ENCODE measurements at places on chromosomes 4 and X.
A peak's percentile ranks its signal among the peaks of the same experiment; 100 is the strongest.

DNA sequence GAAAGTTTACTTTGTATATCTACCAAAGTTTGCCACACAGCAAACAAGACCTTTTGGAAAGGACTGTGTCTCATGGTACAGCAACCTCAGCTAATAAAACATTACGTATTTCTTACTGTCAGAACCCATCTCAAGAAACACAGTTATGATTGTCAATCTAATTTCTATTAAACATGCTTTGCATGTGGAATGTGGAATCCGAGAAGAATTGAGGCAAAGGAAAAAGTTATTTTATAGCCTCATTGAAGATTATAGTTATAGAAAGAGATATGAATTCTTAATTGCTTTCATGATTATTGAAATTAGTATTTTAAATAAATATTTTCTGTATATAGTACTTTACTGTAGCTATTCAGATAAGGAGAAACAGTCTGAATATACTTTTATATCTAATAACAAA is 5.4 kb downstream of the PCDH7 start:
- no peak for DNase-seq

GRCh38 chr4:8545439-8545765 is 34.8 kb upstream of the GPR78 start:
- no peak for DNase-seq

DNA sequence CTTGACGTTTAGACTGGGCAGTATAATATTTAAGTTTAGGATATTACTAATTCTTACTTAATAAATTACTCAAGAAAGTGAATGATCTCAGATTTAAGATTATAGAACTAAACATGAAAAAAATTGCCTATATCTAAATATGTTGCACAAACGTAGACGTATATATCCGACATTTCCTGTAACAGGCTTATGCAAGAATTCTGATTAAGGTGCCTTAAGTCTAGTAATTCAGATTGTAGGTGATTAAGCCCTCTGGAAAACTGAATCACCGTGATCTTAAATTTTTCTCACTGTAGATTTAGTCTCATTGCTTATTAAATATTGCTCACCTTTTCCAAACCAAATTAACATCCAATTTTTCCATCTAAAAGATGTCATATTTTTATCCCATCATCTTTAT is 24.0 kb downstream of the ATXN3L start:
- no peak for DNase-seq

DNA sequence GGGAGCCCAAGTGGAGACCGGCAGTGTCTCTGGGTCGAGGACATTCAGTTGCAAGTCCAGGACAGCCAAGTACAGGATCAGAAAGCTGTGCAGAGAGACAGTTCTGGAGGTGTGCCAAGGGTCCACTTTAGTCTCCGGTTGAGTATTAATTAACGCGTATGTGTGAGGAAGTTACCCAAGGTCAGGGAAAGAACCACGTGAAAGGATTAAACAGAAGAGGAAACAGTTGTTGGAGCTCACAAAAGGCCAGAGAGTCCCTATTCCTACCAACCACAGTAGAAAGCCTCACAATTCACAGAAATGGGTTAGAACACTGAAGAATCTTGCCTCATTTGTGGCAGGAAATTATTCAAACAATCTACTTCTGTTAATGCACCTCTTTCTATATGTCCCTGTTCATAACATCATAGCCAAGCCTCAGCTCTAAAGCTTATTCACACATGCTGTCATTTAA is 17.9 kb upstream of the NSUN7 start:
- no peak for DNase-seq

GRCh38 chrX:16711219-16711811 is 1.2 kb downstream of the CTPS2 start:
- no peak for DNase-seq

DNA sequence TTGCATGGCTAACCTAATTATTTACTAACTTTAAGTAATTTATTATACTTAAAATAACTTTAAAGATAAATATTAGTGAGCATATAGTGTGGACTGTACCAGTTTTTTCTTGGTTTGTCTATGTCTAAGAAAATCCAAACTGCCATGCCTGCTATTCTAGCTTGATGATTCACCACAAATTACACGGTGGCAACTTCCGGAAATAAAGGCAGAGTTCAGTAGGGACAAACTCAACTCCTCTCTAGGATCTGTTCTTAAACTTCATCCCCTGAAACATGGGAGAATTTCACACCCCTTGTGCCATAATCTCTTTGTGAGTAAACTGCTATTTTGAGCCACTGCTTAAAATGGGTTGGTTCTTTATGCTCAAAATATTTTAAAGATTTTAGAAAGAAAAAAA is 213.6 kb upstream of the NRK start:
- DNase-seq, result no peak

- DNase-seq, result no peak
Observed at GRCh38 chrX:87391742-87392141, 125.9 kb upstream of the KLHL4 start.

DNA sequence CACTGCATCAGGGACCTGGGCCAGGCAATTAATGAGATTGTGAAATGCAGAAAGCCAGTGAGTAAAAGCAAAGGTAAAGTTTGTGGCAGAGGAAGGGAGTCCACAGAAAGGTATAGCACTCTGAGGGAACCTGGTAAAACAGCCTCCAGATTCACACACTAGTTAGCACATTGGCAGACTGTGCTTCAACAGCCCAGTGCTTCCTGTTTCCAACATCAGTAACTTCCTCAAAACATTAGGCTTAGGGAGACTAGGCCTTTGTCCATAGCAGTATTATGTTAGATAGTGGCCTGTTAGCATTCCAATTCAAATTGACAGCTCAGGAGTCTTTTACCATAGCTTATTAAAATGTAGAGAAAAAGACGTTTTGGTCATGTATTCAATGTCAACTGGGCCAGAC is 582.6 kb upstream of the ACTRT1 start:
- DNase-seq, result no peak

- no peak for DNase-seq
Observed at GRCh38 chrX:112803060-112803459, 37.6 kb downstream of the AMOT start.

DNA sequence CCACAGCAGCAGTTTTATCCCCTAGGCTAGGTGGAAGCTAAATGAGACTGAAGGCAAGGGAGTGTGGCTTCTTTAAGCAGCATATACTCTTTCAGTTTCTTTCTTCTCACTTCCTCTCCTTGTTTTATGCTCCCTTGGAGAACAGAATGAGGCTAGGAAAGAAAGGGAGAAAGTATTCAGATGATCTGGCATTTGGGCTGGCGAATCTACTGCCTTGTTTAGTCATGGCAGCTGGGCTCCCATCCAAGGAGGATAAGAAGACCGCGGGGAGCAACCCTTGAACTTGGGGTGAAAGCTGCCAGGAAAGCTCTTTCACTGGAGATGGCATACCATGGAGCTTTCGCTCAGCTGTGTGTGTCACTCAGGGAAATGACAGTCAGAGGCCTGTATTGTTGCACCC is 72.1 kb downstream of the ARHGEF38 start:
- DNase-seq, result no peak

DNA sequence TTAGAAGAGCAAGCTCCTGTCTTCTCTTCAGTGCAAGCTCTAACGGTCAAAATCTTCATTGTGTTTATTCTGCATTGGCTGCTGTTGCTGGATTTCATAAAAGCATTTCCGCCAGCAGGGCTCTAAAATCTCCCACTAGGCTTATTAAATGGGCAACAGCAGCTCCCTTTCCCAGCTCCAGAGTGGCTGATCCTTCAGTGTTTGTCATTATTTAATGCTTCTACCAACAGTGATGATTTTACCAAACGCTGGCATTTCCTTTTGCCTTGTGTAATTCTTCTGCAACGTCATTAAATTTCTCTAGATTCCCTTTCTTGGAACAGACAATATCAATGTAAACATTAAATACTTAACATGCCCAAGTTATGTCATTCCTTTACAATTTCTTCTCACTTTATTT is 20.1 kb downstream of the SLC7A11 start:
- no peak for DNase-seq

DNA sequence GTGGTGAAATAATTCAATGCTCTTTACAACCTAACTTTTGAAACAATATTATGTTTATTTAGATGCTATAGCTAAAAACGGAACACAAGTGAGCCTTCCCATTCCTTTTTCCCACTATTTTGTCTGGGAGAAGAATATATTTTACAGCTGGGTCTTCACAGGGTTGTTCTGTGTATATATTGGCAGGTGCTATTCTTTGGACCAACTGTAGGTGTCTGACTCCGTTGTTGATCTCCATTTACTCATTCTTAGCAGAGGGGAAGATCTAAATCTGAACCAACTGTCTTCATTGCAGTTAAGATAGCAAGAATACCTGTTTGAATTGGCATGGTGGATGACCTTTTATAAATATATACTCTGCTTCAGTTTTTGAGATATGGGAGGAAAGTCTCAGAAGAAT is 257.4 kb downstream of the CFAP299 start:
- no peak for DNase-seq

GRCh38 chrX:136268051-136269048 is 17.1 kb upstream of the MAP7D3 start:
- no peak for DNase-seq

DNA sequence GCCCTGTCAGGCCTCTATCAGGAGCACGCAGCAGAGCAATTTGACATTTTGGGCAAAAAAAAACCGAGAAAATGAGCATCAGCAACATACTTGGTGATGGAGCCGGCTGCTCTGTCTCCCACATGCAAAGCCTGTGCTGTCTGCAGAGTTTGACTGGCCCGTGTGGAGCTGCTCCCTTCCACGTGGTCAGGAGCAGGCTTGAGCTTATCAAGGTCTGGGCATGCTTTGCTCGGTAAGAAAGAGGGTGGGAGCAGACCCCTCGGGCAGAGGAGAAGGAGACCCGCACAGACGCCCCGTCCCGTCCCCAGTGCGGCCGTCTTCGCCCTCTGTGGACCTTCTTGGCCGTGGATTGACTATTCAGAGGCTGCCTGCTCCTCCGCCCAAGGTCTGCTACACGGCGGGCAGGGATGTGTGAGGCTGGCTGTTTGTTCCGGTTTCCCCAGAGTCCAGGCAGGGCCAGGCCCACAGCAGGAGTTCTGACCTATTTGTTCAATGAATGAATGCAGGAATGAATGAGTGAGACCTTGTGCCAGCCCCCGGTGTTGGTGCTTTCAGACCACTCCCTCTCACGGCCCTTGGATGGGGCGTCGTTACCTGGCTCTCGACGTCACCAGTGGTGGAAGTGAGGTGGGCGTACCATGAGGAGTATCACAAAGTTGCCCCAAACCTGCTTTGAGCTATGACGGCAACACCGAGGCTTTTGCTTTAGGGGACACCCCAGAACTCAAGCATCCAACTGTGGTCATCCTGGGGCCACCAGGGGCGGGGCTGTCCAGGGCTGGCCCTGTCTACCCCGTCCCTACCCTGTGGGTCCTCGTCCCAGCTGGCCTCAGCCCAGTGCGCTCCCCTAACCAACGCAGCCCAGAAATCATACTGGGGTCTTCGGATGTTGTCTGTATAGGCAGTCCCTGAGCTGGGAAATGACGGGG is 54.7 kb upstream of the ADRA2C start:
- no peak for DNase-seq

GRCh38 chrX:109943092-109943739 is 59.7 kb upstream of the TMEM164 start:
- DNase-seq, result peak; percentile 58

GRCh38 chr4:134754301-134755019 is 552.9 kb upstream of the PABPC4L start:
- no peak for DNase-seq

DNA sequence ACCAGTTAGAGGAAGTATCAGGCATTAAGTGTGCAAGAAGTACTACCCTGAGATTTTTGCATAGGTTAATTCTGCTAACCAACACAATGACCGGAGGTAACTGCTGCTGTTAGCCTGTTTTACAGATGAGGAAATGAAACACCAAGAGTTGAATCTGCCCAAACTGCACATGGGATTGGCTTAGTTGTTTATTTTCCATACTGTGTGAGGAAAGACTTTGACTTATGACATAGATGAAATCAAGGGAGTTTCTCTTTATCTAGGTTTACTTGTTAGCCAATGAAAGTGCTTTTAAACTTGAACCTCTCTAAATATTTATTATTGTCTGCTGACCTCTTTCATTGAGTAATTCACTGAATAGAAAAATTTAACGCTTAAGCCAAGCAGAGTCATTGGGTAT is 10.3 kb downstream of the GUCY1B1 start:
- DNase-seq, result no peak

GRCh38 chr4:142473218-142473959 is 372.7 kb downstream of the INPP4B start:
- no peak for DNase-seq

DNA sequence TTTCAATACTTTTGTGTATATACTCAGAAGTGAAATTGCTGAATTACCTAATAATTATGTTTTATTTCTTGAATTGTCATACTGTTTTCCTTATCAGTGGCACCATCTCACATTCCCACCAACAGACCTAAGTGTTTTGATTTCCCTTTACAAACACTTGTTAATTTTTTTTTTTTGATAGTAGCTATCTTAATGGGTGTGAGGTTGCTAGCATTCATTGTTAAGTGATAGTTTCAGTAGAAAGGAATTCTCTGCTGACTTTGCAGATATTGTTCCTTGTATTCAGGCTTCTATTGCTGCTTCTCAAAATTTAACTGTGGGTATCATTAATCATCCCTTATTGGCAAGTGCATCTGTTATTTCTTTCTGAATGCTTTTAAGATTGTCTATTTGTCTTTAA is 927.5 kb upstream of the SLIT2 start:
- no peak for DNase-seq

DNA sequence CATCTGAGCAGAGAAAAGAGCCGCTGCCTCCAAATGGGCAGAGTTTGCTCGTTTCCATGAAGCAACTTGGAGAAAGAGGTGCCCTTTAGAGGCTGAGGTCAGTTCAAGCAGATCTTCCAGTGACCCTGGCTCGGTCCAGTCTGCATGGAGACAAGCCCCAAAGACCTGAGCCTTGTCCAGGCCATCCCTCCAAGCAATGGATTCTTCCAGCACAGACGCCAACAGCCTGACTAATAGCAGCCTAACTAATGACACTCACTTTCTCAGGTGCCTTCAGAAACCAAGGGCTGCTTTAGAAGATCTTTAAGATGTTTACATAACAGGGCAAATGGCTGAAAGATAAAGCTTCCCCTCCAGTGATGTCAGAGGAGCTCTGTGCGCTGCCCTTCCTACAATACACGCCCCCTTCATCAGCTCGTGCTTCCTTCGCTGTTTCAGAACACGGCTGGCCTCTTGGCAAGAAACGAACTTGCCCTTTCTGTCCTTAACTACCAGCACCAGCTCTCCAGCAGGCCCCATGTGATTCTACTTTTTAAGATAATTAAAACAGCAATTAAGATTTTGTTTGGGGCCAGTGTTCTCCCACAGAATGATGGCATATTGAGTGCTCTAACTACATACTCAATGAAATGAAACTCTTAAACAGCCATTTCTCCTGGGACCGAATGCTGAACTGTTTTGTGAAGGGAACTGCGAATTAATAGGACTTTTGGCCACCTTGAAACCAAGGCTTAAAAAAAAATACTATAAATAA is 119.0 kb downstream of the GPR143 start:
- no peak for DNase-seq

GRCh38 chr4:52711834-52712250 is 39.4 kb downstream of the ERVMER34-1 start:
- no peak for DNase-seq

GRCh38 chr4:165548702-165549101 is 169.9 kb downstream of the CPE start:
- DNase-seq, result no peak

- DNase-seq, result no peak
Observed at GRCh38 chr4:112247021-112247420, 15.4 kb downstream of the AP1AR start.

GRCh38 chr4:111632641-111633151 is 512.6 kb upstream of the FAM241A start:
- DNase-seq, result no peak

GRCh38 chr4:145567516-145567915 is 51.7 kb upstream of the MMAA start:
- no peak for DNase-seq

- DNase-seq, result no peak
Observed at GRCh38 chr4:136369073-136369472, 1163.2 kb downstream of the PCDH18 start.

- no peak for DNase-seq
Observed at GRCh38 chrX:13597874-13598273, 28.5 kb downstream of the EGFL6 start.

Data from CMK (cell line).